ENCODE measurements at places on chromosomes 6 and 20. TPM values are rescaled to one million over a fixed set of nuclear protein-coding genes. Genes with fewer than 3 reads are reported as not detected.

The SRPK1 gene
- 47.0 TPM for total RNA-seq

GRCh38 chr6:32176476-32177182 is 745 bp upstream of the AGPAT1 start:
- no peak for DNase-seq
- peak overlapping the region; percentile 97 for H3K27ac ChIP-seq
- peak overlapping the region; percentile 90 for H3K4me3 ChIP-seq
- H3K27me3 ChIP-seq = no peaks in the 10 kb centered on the region

The POM121L2 gene
- total RNA-seq = not detected

DNA sequence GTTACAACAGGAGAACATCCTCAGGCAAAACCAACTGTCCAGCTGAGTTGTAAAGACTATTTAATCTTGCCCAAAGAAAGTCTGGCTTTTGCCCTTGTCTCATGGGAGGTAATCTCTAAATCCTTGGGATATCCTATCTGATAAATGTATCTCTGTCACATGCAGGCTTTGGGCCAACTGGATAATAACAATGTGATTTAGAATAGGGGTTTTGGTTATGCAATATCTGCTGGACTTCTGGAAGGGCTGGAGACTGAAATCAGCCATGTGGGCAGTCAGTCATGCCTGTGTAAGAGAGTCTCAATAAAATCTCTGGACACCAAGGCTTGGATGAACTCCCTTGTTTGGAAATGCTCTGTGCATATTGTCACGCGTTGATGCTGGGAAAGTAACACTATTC is 56.3 kb upstream of the PRL start:
- no peaks in the 10 kb centered on the region for H3K4me1 ChIP-seq
- H3K36me3 ChIP-seq = no peaks in the 10 kb centered on the region
- no peaks in the 10 kb centered on the region for H3K27me3 ChIP-seq

GRCh38 chr20:23686046-23686750 is 2.6 kb downstream of the CST4 start:
- no peak overlapping the region for H3K4me3 ChIP-seq
- H3K4me1 ChIP-seq = no peaks in the 10 kb centered on the region
- H3K36me3 ChIP-seq = no peaks in the 10 kb centered on the region
- no peak for DNase-seq

All from CD4-positive, CD25-positive, alpha-beta regulatory T cell (primary cell).